IPS-NIHi11 (cell line): ENCODE measurements at places on chromosomes 12 and 14.

DNA sequence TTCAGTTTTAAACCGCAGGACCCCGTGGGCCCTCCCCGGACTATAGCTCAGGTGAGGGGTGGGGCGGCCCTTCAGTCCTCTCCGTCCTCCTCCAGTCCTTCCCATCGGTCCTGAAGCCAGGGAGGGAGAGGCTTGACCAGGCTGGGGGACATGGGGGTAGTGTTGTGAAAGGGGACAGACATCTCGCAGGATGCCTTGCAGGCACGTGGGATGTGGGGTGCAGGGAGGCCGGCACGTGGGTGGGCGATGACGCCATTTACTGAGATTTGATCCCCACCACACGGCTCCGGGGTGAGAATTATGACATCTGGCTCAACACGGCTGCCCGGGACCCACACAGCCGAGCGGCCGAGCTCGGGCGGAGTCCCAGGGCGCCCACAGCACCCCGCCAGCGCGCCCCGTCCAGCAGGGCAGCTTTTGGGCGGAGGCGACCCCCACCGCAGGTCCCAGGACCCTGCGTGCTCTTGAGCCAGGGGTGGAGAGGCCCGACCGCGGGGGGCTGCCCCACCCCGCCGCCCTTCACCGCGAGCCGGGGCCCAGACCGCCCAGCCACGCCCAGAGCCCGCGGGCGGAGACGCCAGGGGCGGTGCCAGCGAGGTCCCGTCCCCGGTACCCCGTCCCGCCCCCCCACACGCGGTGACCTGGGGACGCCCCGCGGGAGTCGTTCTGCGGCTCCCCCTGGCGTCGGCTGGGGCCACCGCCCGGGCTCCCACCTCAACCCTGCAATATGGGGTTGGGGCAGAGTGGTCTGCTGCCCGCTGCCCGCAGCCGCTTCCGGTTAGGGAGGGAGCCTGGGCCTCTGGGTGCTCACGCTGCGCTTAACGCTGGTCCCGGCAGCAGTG lies 3.3 kb upstream of the EXOC3L4 start:
- peak; percentile 91 for DNase-seq

GRCh38 chr14:102911541-102911951 lies 10.9 kb upstream of the AMN start:
- no peak for DNase-seq

- peak; percentile 15 for DNase-seq
These were observed 756 bp downstream of the LGR5 start for GRCh38 chr12:71440345-71440762.

GRCh38 chr12:67367843-67368242 lies 98.7 kb downstream of the CAND1 start:
- DNase-seq = no peak

GRCh38 chr12:79818856-79819255 lies 116.0 kb downstream of the PPP1R12A start:
- no peak for DNase-seq

DNA sequence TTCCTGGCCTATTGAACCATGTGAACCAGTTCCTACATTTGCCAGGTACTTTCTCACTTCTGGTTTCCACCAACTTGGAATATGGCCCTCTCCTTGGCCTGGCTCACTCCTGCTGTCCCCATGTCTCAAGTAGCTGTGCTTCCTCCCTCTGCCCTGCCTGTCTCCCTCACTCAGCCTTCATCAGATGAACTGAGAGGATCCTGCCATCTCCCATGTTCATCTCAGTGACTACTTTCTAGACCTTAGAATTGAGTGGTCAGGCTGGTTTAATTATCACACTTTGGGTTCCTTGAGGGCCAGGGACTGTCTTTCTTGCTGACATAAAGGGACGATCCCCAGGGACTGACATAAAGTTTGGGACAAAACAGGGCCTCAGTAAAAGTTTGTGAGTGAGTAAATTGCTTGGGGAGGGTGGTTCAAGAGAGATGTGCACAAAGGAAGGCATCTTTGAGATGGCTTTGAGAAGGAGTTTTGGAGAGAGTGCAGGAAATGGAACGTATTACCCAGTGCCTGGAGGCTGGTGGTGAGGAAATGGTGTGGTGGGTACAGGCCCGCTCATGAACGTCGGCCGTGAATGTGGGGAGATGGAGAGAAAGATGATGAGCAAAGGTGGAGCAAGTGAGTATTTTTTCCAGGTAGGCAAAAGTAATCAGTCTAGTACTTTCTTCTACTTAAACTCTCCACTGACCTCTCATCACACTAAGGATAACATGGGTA lies 20.8 kb downstream of the DYRK2 start:
- DNase-seq = no peak

GRCh38 chr14:61525293-61526011 lies 169.9 kb upstream of the HIF1A start:
- no peak for DNase-seq

DNA sequence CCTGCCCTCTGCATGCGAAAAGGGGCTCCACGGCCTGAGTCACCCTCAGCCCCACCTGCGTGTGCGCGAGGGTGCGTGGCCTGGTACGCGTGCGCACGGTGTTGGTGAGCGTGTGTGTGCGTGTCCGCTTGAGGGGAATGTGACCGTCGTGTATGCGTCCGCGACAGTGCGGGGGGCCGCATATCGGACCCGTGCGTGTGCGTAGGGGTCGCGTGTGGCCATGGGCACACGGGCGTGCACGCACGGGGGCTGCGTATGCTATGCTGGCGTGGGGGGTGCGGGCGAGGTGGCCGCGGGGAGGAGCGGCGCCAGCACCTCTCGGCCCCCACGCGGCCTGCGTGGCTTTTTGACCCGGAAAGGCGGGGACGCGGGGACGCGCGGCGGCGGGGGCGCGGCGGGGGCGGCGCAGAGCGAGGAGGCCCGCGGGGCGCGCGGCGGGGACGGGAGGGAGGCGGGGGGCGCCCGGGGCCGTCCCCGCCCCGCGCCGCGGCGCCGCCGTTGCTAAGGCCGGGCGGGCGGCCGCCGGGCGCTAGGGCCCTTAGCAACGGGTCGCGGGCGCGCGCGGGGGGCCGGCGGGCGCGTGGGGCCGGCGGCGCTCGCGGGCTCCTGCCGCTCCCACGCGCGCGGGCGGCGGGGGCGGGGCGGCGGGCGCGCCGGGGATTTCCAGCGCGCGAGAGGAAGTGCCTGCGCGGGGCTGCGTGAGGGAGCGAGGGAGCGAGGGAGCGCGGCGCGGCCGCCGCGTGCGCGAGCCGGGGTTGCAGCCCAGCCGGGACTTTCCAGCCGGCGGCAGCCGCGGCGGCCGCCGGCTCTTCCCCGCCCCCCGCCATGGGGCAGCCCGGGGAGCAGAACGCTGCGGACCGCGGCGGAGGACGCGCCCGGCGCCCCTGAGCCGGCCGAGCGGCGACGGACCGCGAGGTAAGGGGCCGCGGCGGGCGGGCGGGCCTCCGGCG lies at the start of gene TRAF3:
Gene TRAF3, plus strand, starts transcription at position 689 of the 950 bp plus-strand sequence. CDS start 92,753 bp downstream, outside the sequence.
- peak; percentile 93 for DNase-seq

DNA sequence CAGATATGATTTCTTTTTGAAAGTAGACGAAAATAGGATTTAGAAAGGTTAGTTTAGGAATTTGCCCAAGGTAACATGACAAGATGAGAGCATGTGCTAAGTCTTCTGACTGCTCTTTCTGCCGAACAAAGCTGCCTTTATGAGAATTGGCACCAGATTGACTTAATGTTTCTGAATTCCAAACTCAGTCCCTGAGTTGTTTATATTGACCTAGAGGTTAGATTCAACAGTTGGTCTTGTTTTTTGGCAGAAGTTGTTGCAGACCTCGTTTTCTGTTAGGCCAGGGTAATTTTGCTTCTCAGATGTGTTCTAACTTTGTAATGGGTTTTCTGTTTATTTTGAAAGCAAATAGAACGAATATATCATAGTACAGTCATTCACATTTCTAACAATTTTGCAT lies 61.5 kb upstream of the LRTM2 start:
- DNase-seq = no peak

- DNase-seq = no peak
These were observed 156.6 kb upstream of the CAND1 start for GRCh38 chr12:67112586-67112985.

DNA sequence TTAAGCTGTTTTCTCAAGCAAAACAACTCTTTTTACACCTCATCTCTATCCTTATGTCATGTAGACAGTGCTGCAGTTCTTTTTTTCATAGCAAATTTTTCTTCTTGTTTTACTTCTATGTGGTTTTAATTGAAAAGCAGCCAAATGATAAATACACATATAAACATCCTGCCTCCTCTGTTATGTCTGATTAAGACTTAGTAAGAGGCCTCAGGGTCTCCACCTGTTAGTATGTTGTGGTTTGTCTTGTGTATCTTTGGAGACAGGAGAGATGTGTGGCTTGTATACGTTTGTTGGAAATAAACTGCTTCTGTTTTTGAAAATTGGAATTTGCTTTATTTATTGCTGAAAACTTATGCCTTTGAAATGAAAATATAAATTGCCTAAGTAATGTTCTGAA lies 32.0 kb downstream of the PEX5 start:
- no peak for DNase-seq

- no peak for DNase-seq
These were observed 110.4 kb downstream of the BCAT1 start for GRCh38 chr12:24838531-24838950.

DNA sequence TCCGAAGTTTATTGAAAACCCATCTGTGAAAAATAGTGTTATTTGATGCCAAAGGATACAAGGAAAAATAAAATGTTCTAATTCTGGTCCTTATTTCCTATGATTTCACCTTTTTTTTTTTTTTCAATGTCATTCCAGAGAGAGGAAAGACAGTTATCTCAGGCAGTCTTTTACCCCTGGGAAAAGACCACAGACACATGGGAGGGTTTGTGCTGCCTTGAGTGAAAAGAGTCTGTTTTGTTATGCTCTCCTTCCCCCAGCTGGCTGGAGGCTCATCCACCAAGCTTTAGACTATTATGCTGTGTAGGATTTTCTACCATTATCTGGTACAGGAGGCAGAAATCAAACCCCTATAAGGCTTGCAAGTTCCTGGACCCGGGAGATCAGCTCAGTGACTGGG lies 151.8 kb downstream of the CRADD start:
- no peak for DNase-seq

DNA sequence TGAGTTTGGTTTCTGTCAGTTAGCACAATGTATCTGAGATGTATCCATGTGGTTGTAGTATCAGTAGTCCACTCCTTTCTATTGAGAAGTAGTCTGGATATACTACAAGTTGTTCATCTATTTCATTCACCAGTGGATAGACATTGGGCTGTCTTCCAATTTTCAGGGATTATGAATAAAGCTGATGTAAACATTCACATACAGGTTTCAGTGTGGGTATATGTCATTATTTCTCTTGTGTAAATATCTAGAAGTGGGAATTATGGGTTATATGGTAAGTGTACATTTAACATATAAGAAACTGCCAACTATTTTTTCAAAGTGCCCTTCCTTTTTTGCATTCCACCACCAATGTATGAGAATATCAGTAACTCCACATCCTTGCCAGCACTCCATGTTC lies 35.9 kb downstream of the PHLDA1 start:
- DNase-seq = no peak

GRCh38 chr12:5379749-5380496 lies 52.0 kb upstream of the NTF3 start:
- DNase-seq = no peak

GRCh38 chr12:10242539-10242938 lies 29.9 kb downstream of the GABARAPL1 start:
- DNase-seq = no peak

DNA sequence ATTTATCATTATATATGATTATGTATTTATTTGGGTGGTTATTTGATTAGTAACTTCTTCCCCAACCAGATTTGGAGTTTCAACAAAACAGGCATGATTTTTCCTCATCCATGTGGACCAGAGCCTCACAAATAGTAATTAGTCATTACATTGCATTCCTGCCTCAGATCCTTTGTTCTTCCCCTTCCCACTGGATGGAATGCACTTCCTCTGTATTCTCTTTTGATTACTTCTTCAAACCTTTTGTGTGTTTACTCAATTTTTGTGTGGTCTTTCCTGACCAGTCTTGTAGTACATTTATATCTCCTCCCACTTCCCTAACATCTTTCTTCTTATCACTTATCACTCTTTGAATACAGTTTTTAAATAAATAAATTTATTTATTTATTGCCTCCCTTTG lies 15.5 kb downstream of the SYT1 start:
- DNase-seq = peak; percentile 37

DNA sequence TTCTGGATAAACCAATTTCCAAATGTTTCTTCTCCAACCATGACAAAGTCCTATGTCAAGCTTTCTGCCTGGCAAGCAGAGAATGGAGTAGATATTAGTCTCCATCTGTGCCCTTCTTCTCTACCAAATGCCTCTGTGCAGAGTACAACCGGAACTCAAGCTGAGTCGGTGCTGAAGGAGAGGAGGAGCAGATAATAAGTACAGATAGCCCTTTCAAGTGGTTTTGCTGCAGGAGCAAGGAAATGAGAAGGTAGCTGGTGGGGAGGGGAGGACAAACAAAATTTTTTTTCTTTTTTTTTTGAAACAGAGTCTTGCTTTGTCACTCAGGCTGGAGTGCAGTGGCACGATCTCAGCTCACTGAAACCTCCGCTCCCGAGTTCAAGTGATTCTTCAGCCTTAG lies 14.2 kb upstream of the HELB start:
- no peak for DNase-seq

DNA sequence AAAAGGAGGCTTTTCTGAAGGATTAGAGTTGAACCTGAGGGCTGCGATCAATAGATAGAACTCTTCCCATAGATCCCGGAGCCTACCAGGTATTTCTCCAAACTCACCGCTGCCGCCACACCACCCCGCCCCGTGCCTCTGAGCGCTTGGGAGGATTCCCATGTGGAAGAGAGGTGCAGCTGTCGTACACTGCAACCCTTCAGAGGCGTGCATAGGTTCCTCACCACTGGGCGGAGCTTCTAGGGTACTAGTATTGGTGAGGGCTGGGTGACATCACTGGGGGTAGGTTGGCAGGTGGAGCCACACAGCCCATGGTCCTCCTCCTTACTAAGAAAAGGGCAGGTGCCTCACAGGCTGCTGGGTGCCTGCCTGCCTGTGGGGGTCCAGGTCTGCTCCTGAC lies 127.0 kb downstream of the TSPAN9 start:
- DNase-seq = peak; percentile 47
